ENCODE measurements at places on chromosomes 13 and 19.

GRCh38 chr13:99055281-99055680, 77.4 kb upstream of the DOCK9 start:
- no peak for DNase-seq

- DNase-seq, result no peak
These were observed 291.4 kb downstream of the IRS2 start for GRCh38 chr13:109494925-109495369.

DNA sequence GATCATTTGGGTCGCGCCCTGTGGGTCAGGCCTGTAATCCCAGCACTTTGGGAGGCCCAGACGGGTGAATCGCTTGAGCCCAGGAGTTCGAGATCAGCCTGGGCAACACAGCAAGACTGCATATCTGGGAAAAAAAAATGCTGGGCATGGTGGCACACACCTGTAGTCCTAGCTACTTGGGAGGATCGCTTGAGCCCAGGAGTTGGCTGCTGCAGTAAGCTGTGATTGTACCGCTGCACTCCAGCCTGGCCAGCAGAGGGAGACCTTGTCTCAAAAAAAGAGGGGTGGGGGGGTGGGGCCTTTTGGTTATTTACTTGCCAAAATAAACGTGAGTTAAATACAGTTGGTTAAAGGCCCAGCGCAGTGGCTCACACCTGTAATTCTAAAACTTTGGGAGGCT, 9.8 kb upstream of the ZNF544 start:
- no peak for DNase-seq

DNA sequence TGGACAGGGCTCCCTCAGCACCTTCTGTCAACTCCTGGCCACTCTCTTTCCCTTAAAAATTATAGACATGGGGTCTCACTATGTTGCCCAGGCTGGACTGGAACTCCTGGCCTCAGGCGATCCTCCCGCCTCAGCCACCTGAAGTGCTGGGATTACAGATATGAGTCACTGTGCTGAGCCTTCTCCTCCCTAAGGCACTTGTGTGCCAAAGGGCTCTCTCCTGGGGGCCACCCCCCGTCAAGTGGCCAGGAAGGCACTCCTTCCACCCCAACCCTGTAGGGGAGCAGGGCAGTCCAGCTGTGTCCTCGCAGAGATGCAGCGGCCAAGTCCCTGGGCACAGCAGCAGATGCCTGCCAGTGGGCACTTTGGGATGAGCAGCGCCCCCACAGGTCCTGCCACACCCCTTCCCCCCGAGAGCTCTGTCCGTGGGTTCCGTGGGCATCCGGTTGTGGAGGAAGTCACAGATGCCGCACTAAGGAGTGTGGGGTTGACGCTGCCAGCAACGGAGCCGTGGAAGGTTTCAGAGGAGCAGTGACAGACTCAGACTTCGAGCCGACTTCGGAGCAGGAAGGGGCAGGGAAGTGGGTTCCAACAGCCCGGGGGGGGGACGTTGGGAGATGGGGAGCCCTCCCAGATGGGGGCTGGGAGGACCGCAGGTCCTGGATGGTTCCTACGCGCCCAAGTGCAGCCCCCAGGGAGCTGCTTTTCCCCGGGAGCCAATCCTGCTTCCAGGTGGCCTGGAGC, 3.3 kb upstream of the UQCR11 start:
- peak; percentile 33 for DNase-seq

DNA sequence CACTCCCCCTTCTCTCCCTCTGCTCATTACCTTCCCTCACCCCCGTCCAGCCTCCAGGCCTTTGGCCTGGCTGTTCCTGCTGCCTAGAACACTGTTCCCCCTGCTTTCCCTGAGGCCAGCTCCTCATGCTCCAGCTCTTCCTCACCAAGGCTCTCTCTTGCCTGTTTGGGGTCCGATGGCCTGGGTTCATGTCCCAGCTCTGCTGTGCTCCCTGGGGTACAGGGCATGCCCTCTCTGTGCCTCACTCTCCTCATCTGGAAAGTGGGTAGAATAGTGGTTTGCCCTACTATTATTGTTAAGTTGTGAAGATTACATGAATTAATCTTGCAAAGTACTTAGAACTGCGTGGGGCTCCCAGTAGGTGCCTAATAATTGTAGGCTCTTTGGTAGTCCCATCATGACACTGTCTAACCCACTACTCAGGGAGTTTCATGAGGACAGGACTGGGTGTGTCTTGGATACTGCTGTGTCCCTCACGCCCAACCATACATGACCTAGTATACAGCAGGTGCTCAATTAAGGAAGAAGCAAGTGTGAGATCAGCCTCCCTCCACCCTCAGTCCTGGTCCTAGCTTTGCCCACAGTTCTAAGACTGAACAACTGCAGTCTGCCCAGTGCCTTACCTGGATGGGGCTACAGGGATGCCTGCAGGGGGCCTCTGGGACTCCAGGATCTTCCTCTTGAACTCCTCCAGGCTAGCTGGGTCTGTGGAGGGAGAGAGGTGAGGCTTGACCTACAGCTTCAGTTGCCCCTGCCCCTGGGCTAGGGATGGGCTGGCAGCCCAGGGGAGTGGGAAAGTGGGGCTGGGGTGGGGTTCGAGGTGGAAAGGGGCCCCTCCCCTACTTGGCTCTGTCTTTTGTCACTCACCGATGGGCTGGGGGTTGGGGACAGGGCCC, 17.0 kb downstream of the PLVAP start:
- no peak for DNase-seq

Measured in bone marrow (tissue), 2 donors.